ENCODE measurements at places on chromosomes 5 and 9.

DNA sequence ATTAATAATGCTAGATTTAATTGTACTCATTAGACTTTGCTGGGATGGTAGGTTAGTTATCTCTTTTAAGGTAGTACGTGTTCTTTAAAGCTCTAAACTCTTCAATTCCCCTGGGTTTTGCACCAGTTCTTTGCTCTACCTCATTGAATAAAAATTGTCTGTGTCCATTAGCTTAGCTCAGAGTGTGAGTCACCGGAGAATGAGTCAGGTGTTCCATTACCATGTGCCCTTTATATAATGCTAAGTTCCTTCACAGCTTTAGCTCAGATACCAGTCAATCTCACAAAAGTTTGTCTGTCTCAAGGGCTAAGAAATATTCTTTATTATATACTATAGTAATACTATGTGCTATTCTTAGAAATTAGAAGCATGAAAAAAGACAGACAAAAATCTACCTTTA, 339.4 kb downstream of the PRELID2 start:
- no peak for DNase-seq

- no peak for DNase-seq
These were observed 2.1 kb upstream of the IRX4 start for GRCh38 chr5:1884678-1885403.

DNA sequence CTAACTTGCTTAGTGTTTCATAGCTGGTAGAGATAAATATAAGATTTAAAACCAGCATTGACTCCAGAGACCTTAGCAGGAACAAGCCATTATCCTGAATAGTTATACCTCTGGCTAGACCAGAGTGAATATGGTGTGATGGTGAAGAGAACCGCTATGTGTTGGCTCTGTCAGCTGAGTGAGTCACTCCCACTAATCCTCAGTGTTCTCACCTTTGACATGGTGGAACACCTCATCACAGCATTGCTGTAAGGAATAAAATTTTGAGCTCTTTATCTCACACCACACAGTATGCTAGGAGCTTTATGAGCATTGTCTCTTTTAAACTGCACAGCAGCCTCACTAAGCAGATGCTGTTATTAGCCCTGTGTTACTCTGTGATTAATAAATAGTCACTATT, 90.7 kb upstream of the DHFR start:
- DNase-seq: no peak

- no peak for DNase-seq
These were observed at the start of gene FER for GRCh38 chr5:108747774-108748400. Gene FER (plus strand): TSS chr5:108747897. CDS start chr5:108798183, 50,286 bp downstream.

DNA sequence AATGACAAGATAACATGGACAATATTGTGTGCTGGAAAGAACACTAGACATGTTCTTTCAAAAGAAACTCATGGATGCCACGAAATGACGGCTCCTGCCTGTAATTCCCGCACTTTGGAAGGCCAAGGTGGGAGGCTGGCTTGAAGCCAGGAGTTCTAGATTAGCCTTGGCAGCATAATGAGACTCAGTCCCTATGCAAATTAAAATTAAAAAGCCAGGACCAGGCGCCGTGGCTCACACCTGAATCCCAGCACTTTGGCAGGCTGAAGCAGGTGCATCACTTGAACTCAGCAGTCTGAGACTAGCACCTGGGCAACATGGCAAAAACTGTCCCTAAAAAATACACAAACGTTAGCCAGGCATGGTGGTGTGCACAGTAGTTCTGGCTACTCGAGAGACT, 814.2 kb downstream of the BRINP1 start:
- no peak for DNase-seq

DNA sequence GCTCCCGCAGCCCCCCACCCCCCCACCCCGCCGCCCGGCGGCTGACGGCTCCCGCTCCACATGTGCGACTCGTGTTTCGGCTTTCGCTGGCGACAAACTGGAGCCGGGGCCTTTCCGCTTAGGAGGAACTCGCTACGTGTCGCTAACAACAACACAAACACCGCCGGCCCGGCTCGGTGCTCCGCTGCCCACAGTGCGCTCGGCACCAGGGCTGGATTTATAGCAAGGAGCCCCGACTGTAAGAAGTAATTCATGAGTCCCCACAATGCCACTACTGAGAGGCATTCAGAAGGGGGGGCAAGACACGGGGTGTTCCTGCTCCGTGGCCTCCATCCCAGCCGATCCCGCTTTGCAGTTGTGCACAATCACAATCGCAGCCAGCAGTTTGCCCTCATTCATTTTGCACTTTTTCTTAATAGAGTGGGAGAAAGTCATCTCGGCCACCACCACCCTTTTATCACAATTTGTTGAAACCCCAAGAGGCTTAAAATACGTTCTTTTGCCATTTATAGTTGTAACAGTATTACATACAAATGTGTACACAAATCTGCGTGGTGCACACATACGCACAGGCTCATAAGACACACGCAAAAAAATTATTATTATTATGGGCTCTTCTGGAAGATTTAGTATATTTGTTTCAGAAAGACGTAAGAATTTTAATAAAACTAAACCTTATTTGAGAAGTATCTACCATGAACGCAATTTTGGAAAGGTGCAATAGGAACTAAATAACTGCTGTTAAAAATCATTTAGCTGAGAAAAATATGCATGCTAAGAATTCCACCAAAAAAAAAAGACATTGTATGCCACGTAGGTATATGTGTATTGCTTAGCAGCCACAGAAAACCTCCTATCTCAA, 48.1 kb downstream of the EBF1 start:
- DNase-seq: peak; percentile 47

GRCh38 chr5:149831492-149831891, 101.4 kb downstream of the PPARGC1B start:
- no peak for DNase-seq

DNA sequence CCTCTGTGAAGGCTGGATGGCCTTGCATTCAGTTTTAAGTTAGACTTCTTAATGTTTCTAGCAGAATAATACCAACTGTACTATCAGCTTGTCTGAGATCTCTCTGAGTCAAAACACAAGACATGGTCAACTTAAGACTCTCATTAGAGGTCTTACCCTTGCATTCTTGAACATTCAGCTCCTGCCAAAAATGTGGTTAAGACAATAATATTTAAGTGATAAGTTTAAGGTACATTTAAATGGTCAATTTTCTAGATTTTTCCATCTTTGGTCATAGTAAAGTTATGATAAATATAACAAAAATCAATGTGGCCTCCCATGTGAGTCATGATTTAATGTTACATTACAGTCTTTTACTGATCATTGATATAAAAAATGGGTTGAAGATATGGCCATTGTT, 75.0 kb downstream of the NR2F1 start:
- no peak for DNase-seq
